ENCODE measurements at places on chromosomes 5 and 9.

DNA sequence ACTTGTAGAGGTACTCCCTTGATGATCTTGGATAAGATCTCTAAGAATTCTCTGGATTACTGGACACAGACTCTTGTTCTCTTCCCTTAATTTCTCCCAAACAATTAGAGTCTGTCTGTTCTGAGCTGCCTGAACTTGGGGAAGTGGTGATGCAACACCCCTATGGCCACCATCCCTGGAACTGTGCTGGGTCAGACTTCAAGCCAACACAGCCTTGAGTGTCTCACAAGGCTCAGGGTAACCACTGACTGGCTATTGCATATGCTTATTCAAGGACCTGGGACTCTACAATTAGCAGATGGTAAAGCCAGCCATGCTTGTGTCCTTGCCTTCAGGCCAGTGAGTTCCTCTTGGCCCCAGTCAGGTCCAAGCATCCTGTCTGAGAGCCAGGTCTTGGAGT is 504.5 kb downstream of the MAN2A1 start:
- no peak for DNase-seq

GRCh38 chr9:106800701-106801270 is 62.2 kb upstream of the ZNF462 start:
- DNase-seq, result no peak

GRCh38 chr9:2174306-2174705 is 159.2 kb downstream of the SMARCA2 start:
- no peak for DNase-seq

GRCh38 chr5:151318850-151319732 is 15.5 kb upstream of the SLC36A3 start:
- no peak for DNase-seq

GRCh38 chr5:15609076-15609725 is 109.2 kb downstream of the FBXL7 start:
- no peak for DNase-seq

DNA sequence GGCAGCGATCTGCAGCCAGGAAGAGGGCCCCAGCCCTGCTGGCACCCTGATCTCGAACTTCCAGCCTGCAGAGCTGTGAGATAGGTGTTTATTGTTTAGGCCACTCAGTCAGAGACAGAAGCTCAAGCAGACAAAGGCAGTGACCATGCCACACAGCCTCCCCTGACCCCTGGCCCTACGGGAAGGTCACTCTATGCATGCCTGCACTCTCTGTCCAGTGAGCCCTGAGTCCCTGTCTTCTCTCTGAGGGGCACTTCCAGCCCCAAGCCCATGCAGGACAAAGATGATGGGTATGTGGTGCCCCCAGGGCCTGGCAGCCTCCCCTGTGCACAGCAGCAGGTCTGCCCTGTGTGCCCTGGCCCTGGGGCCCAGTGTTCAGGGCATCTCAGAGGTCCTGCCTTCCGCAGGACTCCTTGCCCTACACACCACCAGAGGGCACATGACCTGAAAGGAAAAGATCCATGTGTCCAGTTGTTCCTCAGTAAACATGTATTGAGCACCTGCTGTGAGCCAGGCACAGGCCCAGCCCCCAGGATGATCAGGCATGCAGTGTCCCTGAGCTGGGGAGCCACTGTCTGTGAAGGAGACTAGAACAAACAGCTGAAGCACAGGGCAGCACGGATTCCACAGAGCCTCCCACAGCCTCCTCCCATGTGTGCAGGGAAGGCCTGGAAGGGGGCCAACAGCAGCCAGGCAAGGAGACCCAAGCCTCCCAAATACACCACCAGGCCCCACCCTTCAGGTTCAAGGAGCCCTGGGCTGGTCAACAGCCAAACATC is 109.3 kb downstream of the ATPSCKMT start:
- no peak for DNase-seq

- no peak for DNase-seq
These were observed 68.9 kb downstream of the SLC1A3 start for GRCh38 chr5:36675282-36675681.

- DNase-seq, result no peak
These were observed 16.0 kb upstream of the JADE2 start for GRCh38 chr5:134509308-134510040.

- DNase-seq, result no peak
These were observed 166.4 kb downstream of the DMRT2 start for GRCh38 chr9:1216532-1216931.

- no peak for DNase-seq
These were observed 72.2 kb upstream of the FAM169A start for GRCh38 chr5:74938250-74938933.
